ENCODE measurements at places on chromosomes 6 and 20.

DNA sequence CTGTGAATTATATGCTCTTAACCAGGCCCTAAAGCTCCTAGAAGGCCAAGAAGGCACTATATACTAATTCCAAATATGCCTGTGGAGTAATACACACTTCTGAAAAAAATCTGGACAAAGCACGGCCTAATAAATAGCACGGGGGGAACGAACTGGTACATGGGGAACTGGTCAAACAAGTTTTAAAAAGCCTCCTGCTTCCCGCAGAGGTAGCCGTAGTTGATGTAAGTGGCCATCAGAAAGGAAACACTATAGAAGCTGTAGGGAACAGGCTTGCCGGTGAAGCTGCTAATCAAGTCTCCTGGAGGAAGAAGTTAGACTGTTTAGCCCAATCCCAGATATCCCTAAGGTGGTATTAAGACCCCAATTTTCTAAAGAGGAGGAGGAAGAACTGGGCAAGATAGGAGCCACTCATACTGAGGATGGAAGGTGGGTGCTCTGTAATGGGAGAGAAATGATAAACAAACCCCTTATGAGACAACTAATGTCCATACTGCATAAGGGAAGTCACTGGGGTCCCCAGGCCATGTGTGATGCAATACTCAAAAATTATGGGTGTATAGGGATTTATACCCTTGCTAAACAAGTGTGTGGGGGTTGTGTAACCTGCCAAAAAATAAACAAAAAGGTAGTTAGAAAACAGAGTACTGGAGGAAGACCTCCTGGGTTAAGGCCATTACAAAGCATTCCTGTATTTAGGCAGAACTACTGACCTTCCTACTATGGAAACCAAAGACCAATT, 27.1 kb upstream of the ZNF318 start:
- no peak for DNase-seq

DNA sequence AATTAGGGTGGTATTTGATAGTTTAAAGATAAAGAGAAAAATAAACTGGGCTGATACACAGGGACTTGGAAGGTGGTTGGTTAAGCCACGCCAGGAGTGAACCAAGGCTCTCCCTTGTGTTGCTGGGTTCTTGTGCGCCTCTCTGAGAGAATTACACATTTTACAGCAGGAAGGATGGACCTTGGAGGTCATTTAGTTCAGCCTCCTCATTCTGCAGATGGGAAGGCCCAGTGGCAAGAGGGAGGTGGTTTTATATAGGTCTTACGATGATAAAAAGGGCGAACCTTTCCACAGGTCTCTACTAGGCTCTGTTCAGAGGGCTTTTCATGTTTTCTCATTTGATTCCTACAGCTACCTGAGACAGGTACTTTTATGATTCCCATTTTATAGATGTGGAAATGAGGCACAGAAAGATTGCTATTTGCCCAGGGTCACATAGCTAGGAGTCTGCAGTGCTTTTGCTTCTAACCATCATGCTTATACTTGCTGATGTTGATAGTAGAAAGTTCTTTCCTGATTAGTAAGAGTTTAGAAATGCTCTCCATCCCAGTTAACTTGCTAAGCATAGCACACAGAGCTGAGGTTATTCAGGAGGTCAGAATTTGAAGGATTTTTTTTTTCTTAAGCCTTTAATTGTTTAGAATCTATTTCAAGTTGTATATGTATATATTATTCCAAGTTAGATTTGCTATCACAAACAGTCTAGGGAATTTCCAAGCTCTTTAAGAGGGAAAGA, 12.8 kb downstream of the HIVEP1 start:
- no peak for DNase-seq

DNA sequence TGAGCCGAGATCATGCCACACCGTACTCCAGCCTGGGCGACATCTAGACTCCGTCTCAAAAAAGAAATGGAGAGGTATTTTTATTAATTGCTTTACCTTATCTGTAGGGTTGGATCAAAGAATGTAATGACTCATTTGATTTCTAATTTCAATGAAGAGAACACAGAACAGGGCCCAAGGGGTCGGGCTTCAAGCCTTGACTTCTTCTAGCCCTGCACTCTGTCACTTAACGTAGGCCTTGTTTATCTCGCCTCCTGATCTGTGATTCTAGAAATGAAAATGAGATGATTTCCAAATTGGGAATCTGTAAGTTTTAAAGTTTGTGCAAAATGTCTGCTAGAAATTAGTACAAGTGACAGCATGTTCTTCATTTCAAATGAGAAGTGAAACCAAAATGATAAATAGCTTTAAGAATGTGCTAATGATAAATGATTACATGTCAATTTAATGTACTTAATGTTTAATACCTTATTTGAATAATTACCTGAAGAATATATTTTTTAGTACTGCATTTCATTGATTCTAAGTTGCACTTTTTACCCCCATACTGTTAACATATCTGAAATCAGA, 180.5 kb downstream of the SLC16A10 start:
- DNase-seq, result no peak

DNA sequence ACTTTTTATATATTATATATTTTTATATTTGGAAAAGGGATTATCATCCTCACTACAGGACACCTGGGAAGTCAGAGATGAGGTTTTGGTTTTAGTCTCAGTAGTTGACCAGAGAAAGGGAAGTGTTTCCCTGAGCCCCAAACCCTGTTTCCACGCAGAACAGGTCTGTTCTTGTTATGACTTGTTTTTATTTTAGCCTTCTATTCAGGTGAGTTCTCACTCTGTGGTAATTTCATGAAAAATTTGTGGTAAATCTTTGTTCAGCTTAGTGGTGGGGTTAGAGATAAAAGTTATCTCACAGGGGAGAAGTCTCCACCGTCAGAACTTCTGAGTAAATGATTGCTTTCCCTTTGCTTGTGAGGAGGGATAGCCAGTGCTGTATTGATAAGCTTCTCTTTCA, 224.9 kb downstream of the FARS2 start:
- no peak for DNase-seq

DNA sequence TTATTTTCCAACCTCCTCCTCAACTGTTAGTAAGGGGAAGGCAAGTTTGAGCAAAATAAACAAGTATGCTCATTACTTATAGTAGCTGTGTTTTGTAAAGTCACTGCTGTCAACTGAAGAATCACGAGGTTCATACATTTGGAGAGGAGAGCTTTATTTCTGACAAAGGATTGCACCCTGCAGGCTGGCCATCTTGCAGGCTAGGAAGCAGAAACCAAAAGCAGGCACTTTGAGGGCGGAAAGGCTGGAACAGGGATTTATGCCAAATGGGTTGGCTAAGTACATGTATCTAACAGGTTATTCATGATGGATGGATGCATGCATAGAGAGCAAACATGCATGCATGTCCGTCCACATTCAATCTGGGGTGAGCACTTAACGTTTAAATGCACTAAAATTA, 46.7 kb downstream of the PSMB1 start:
- no peak for DNase-seq

- DNase-seq, result no peak
Observed at GRCh38 chr20:52210037-52210990, 18.7 kb upstream of the ZFP64 start.

- no peak for DNase-seq
Observed at GRCh38 chr6:12490351-12490903, 200.3 kb downstream of the EDN1 start.

GRCh38 chr6:162706232-162706631, 21.3 kb downstream of the PRKN start:
- DNase-seq, result no peak
